ENCODE measurements at places on chromosomes 6 and 20.

DNA sequence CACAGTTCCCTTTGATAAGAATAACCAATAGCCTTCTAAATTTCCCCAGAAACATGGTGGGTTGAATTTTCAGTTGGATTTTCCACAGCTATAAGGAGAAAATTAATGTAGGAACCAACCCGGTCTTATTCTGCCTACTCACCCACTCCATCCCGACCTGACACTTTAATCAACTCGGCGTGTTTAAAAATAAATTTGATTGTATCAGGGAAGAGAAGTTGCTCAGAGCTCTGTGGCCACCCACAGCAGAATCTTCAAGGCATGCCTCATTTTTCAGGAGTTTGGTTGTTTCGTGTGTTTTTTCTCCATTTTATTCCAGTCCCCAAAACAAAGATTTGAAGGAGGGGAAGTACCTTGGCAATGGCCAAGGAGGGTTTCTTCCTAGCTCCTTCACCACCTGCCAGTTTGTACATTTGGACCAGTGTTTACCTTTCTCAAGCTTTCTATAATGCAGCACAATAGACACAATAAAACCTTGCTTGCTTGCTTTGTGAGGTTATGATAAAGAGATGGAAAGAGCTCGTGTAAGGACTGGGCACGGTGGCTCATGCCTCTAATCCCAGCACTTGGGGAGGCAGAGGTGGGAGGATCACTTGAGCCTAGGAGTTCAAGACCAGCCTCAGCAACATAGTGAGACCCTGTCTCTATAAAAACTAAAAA, 297.2 kb upstream of the JARID2 start:
- DNase-seq, result no peak

- no peak for DNase-seq
Measured at GRCh38 chr20:42366626-42367025, 748.4 kb upstream of the CHD6 start.

DNA sequence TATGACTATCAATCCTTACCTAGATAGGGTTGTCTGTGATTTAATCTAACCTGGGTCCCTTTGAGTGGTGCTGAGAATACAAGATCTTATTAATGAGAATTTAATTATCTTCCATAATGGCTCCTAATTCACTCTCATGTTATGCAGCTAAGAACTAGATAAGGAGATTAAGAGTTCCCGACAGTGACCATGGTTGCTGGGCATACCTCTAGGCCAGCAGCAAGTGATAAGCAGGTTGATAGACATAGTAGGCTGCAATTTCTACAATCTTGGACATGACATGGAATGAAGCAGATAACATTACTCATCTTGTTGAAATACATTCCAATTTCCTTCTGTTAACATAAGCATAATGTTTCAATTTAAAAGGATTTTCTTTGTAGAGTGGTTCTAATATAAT, 27.1 kb downstream of the SPACA1 start:
- DNase-seq, result no peak

DNA sequence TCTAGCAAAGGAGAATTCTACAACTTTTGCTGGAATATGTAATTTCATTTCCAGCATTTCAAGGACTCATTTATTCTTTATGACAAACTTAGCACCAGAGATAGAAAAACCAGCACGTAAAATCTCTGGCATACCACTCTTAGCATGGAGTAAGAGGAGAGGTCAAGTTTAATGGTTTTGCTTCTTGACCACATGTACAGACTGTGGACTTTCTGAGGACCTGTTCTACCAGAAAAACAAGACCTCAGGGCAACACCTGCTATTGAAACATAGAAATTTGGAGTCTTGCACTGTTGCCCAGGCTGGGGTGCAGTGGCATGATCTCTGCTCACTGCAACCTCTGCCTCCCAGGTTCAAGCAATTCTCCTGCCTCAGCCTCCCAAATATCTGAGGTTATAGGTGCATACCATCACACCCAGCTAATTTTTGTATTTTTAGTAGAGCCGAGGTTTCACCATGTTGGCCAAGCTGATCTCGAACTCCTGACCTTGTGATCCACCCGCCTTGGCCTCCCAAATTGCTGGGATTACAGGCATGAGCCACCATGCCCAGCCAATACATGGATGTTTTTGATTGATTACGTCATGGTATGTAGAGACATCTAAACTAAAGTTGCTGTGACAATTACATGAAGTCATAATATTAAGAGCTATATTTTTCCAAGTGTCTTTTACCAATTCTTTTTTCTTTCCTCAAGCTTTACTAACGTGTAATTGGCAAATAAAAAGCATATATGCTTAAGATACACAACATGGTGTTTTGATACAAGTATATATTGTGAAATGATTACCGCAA, 36.1 kb downstream of the CRYBG1 start:
- DNase-seq, result no peak

GRCh38 chr20:18742841-18743240, 70.7 kb upstream of the SCP2D1 start:
- no peak for DNase-seq

GRCh38 chr6:87066449-87067333, 28.2 kb downstream of the CGA start:
- DNase-seq, result peak; percentile 44

DNA sequence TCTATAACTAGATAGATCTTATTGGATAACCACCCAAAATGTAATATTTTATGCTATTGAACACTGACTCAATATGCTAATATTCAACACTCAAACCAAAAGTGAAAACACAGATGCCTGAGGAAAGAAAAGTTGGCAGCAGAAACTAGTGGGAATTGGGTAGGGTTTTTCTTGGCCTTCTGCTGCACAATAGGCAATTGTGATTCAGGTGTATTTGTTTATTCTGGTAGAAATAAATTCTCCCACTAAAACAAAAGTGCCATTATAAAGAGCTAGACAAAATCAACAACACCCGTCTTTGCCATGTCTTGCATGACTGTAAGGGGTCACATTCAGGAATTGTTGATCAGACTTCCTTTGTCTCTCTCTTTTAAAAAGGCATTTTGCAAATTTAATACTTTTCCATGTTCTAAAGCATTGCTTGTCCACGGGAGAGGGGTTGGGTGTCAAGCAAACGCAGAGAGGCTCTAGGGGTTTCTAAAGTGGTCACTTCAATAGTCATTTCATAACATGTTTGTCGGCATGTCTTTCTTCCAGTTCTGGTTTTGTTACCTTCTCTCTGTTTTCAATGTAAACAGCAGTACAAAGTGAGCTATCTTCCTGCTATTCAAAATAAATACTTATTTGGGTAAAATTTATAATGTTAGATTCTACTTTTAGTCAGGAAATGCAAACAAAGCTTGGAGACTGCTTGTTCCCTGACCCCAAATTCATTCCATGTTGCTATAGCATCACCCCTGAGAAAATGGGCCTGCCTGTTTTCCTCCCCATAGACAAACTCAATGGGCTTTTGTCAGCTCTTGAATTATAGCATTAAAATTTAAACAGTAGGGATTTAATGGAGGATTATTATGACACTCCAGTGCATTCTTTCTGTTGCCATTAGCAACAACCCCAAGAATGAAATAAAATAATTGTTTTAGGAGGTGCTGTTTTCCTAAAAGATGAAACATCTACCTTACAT, 217.0 kb upstream of the CCN2 start:
- DNase-seq, result no peak

DNA sequence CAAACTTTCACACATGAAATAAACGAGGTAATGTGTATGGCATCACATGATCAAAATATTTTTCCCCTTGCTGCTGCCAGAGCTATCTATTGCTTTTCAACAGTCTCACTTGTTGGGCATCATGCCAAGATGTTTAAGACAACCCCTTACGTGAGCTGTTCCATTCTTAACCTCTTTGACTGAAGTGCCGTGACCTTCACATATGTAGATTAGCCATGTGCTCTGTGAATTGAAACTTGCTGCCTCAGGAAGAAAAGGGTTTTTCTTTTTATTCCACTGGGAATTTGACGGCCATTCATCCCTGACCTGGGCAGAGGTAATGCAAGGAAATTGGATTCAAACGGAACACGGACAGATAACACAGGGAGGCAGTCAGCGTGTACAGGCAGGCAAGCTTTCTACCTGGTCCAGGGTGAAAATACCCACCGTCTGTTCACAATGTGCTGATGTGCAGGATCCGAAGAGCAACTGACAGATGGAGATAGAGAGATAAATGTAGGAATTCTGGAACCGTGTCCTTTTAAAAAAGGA, 14.2 kb downstream of the ARID1B start:
- DNase-seq, result no peak

GRCh38 chr20:51439160-51439689, 103.3 kb downstream of the NFATC2 start:
- DNase-seq, result no peak

- no peak for DNase-seq
Measured at GRCh38 chr20:17825252-17825959, 125.6 kb downstream of the BANF2 start.

GRCh38 chr6:83633149-83633548, 75.8 kb downstream of the SNAP91 start:
- DNase-seq, result no peak

DNA sequence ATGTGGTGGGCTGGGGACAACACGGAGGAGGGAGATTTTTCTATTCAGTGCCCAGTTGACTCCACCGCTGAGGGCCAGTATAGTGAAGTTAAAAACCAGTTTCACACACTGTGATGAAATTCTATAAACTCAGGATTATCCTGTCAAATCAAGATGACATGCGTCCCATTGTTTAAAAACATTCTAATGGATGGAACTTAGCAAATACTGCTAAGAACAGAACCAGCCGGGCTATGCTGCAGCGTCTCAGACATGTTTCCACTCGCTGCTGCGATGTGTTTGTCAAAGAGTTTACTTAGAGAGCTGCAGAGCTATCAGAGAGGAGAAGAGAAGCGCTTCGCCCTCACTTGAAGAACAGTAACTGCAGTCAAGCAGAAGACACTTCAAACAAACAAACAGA, 212.6 kb upstream of the FOXQ1 start:
- no peak for DNase-seq

GRCh38 chr6:63672582-63673129, 37.1 kb downstream of the PHF3 start:
- no peak for DNase-seq

- no peak for DNase-seq
Measured at GRCh38 chr6:8172530-8172929, 70.2 kb upstream of the EEF1E1 start.

- no peak for DNase-seq
Measured at GRCh38 chr6:72132427-72132826, 246.1 kb downstream of the RIMS1 start.

- no peak for DNase-seq
Measured at GRCh38 chr6:67766057-67766456, 869.0 kb upstream of the ADGRB3 start.

DNA sequence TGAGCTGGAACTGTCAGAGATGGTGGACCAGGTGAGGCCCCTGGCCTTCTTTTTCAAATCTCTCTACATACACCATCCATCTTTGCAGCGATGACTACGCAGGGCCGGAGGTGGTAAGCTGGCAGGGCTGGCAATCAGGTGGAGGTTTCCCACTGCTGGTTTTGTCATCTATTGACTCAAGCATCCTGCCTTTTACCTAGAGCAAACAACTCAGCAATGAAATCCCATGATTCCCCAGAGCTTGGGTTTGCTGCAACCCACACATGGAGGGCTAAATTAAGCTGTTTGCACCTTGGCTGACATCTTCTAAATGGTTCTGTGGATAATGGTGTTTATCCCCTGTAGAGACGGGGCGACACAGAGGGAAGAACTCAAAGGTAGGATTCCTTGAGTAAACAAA, 170.2 kb downstream of the SCP2D1 start:
- DNase-seq, result no peak

DNA sequence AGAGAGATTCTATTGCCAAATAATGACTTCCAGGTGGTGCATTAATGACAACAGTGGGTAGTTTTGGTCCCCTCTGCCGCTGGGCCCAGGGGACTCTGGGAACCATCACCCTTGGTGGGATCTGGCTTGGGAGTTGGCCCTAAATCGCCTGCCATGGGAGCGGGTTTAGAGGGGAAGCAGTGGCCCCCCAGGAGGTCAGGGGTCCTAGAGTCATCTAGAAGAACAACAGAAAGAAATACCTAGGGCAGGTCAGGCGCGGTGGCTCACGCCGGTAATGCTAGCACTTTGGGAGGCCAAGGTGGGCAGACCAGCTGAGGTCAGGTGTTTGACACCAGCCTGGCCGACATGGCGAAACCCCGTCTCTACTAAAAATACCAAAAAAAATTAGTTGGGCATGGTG, 17.8 kb upstream of the ARFGEF2 start:
- DNase-seq, result no peak

- peak; percentile 61 for DNase-seq
Measured at GRCh38 chr6:7909323-7910276, 988 bp downstream of the TXNDC5 start.

- no peak for DNase-seq
Measured at GRCh38 chr6:140446241-140446640, 1071.8 kb upstream of the CITED2 start.

DNA sequence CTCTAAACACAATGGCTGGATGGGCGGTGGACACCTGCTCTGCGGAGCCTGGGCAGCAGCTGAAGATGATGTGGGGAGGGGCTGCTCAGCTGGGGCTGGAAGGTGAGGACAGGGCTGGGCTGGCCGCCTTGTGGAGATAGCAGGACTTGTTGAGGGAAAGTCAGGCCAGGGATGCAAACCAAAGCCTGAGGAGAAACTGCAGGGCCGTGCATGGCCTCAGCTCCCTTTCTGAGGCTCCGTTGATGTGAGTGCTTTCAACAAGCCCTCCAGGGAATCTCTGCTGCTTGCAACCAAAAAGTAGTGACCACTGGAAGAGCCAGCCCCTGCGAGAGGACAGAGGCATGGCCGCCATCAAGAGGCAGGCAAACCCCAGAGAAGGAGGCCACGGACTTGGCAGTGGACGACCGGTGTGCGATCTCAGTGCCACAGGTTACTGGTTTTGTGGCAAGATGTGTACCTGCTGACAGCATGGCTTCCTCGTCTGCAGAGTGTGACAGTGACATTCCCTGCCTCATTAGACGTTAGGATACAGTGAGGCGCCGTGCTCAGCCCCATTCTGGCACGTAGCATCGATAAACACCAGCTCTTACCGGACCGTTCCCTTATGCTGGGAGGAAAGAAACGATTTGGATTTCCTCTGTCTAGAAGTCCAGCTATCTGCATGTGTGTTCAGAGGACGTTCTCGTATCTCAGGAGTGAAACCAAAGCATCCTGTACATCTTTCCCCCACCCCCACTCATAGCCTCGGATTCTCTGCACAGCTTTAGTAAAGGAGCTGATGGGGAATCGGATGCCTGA, 37.9 kb downstream of the ERMARD start:
- DNase-seq, result no peak

DNA sequence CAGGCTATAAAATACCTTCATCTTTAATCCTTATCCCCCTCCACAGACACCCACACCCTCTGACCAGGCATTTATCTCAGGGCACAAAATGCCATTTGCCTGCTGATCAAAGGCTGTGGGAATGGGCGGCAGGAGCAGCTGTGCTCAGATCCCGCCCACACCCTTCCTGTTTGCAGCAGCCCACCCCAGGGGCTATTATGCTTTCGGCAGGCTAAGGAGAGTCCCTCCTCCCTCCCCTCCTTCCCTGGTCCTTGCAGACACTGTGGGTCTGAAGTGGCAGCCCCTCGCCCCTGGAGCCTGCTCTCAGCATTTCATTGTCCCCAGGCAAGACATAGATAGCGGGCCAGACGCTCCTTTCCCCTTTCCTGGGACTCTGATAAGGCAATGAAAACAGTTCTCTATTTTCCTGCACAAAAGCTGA, 220.8 kb upstream of the HEY2 start:
- DNase-seq, result no peak
